ENCODE measurements at places on chromosomes 2 and 18.

GRCh38 chr2:237310515-237311114 is 103.3 kb downstream of the COL6A3 start:
- DNase-seq: no peak

DNA sequence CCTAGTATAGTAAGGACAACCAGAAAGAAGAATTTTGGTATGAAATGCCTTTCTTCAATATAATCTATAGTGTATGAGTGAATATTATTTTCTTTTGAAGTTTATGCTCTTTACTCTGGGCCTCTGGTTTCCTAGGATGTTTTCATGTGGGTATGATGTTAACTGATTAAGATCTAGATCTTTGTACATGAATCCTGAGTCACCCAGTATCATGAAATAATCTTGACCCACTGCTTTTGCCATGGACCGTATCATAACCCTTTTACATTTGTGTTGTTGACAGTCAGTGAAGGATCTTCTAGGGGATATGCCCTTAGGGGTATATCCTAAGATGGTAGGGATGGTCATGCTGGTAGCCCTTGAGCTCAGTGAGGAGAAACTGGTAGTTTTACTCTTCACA is 100.3 kb downstream of the RAB3GAP1 start:
- DNase-seq: no peak

GRCh38 chr2:105239924-105240323 is 1.6 kb upstream of the GPR45 start:
- no peak for DNase-seq

GRCh38 chr2:34825686-34826085 is 1226.6 kb upstream of the FAM98A start:
- no peak for DNase-seq

GRCh38 chr2:188032306-188032705 is 259.4 kb upstream of the GULP1 start:
- no peak for DNase-seq

- DNase-seq: no peak
These were observed 110.6 kb upstream of the LMAN1 start for GRCh38 chr18:59469463-59470180.

- DNase-seq: no peak
These were observed 21.7 kb downstream of the MIB1 start for GRCh38 chr18:21762181-21762772.

DNA sequence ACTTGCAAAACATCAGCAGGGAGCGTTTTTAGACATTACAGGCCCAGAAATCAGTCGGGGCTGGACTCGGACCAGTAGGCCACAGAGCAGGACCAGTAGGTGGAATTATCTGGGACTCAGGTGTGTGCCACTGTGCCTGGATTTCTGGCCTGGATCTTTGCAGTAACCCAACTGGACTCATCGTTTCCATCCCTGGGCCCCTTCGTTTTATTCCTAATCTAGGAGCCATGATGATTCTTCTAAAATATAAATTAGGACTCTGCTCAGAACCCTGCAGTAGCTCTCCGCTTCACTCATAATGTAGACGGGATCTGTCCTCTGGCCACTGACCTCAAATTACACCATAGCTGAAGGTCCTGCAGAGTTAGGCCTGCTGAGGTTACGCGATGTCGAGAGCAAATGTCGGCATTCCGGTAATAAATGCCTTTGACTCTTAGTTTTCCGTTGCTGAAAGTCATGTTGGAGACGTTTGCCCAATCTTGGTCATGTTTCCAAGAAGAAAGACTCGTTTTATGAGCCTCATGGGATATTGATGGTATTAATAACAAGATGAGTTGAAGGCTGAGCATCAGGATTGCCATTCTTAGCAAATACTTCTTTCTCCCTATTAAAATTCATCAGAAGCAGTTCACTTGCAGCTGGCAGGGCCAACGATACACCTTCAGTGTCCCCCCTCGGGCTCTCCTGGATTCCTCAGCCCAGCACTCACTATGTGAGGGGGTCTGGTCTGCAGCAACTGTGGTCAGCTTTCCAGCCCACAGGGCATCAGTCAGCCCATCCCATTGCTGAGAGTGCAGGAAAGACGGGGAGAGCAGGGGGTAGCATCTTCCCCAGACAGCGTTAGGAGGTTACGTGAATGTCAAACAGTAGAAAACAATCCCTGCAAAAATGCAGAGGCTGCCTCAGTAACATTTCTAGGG is 39.9 kb upstream of the KLF11 start:
- DNase-seq: no peak

- no peak for DNase-seq
These were observed 84.1 kb downstream of the GLI2 start for GRCh38 chr2:120819720-120820210.

GRCh38 chr18:13232086-13232917 is 13.7 kb downstream of the LDLRAD4 start:
- no peak for DNase-seq

GRCh38 chr18:13376841-13377351 is 158.3 kb downstream of the LDLRAD4 start:
- no peak for DNase-seq

- DNase-seq: no peak
These were observed 101.1 kb downstream of the BCL2 start for GRCh38 chr18:63218472-63218871.

Measured in stimulated activated CD8-positive, alpha-beta memory T cell treated with anti-CD3 and anti-CD28 coated beads, Interleukin-4, amount 100 ng/mL, for 1 hour (primary cell).